ENCODE measurements at places on chromosomes 5 and 9.

- DNase-seq: no peak
Measured at GRCh38 chr5:159943326-159943725, 27.0 kb downstream of the ADRA1B start.

GRCh38 chr9:70488793-70489105 is 74.3 kb upstream of the KLF9 start:
- no peak for DNase-seq

- no peak for DNase-seq
Measured at GRCh38 chr9:136434580-136435169, 5.0 kb downstream of the INPP5E start.

DNA sequence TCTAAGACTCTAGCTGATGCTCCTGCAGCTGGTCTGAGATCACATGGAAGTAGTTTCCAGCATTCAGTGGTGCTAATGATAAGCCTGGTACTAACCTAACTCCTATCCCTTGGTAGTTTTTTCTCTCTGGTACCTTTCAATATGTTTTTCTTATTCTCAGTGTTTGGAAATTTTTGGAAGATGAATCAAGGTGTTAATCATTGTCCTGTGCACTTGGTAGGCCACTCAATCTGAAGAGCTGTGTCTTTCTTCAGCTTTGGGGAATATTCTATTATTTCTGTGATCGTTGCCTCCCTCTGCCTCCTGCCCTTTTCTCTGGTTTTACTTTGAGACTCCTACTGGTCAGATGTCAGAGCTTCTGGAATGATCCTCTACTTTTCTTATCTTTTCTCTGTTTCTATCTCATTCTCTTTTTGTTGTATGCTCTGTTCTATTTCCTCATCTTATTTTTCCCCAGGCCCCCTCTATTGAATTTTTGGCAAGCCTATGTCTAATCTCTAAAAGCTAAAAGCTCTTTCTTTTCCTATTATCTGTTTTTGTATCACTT is 136.8 kb downstream of the APBA1 start:
- no peak for DNase-seq

DNA sequence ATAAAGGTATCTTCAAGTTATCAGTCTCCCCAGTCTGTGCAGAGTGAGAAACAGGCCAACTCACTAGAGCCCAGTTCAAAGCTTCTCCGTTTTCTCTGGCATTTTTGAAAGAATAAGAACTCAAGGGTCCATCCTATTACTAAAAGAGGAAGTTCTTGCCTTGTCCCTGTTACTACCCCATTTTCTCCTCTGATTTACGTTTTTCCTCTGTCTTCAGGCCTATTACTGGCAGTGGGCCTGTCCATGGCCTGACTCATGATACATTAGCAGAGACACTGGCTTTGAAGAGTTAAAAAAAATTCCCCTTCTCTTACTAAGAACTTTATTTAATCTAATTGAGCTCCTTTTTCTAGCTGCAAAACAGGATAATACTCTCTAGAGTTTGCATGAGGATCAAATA is 624.0 kb upstream of the KLF4 start:
- peak; percentile 54 for DNase-seq

DNA sequence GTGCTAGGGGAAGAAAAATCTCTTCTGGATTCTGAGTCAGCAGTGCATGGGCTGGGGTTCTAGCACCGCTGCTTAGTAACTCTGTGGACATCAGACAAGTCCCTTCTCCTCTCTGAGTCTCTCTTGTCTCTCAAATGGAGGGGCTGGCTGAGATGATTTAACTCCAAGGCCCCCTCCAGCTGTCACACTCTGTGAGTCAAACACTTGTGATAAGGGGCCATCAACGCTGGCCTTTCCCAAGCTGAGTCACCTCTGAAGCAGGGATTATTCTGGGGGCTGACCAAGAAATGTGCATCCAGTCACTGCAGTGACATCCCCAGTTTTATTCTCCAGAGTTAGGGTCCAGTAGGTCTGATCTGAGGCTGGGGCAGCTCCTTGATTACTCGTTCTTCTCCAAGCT is 110.4 kb upstream of the ZNF462 start:
- no peak for DNase-seq

GRCh38 chr5:82793808-82794419 is 283.3 kb downstream of the TMEM167A start:
- DNase-seq: peak; percentile 17

- DNase-seq: no peak
Measured at GRCh38 chr9:83231039-83231438, 168.1 kb upstream of the RASEF start.

DNA sequence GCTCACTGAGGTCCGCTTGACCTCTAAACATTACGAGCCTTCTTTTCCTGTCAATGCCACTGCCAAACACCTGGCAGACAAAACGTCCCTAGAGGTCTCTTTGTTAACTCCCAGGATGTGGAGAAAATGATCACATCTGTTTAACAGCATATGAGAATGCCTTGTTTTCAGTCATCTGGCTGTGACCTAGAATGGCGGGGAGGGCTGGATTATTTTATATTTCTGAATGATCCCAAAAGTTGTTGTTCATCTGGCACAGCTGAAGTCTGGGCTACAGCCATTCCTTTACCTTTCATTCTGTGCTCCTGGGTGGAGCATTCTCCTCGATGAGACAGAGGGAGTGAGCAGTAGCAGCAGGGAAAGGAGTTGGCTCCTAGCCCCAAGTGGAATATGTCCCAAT is 138.2 kb downstream of the PRDM6 start:
- DNase-seq: no peak

- DNase-seq: no peak
Measured at GRCh38 chr9:93228030-93228429, 44.1 kb downstream of the WNK2 start.

GRCh38 chr5:65672796-65673195 is 48.0 kb downstream of the SHLD3 start:
- peak; percentile 71 for DNase-seq

GRCh38 chr9:32431940-32432555 is 47.6 kb downstream of the ACO1 start:
- peak; percentile 72 for DNase-seq

- DNase-seq: no peak
Measured at GRCh38 chr9:68780720-68781119, 75.7 kb downstream of the PIP5K1B start.

- DNase-seq: no peak
Measured at GRCh38 chr5:6394429-6395101, 16.2 kb upstream of the MED10 start.

GRCh38 chr9:14829204-14829603 is 81.0 kb downstream of the FREM1 start:
- DNase-seq: no peak

DNA sequence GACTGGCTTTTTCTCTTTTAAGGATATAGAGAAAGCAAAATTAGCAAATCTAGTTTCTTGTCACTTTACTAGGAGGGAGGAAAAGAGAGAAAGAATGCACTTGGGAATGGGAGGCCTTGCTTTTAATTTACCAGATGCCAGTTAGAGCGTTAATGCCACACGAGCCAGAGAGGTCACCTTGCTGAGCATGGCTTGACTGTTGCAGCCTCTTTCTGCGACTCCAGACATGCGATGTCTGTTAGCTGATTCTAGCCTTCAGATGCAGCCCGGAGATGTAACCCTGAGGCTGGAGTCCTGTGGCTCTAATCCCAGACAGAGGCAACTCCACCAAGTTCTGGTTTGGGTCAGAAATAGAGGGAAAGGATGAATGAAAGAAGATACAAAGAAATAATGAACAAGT is 152.5 kb downstream of the TRIO start:
- no peak for DNase-seq

GRCh38 chr9:88387036-88387551 is 1.1 kb upstream of the SPIN1 start:
- DNase-seq: no peak

- DNase-seq: peak; percentile 83
Measured at GRCh38 chr9:109817846-109818472, 38.0 kb downstream of the PALM2AKAP2 start.

GRCh38 chr5:124902097-124902821 is 155.8 kb upstream of the ZNF608 start:
- peak; percentile 91 for DNase-seq

DNA sequence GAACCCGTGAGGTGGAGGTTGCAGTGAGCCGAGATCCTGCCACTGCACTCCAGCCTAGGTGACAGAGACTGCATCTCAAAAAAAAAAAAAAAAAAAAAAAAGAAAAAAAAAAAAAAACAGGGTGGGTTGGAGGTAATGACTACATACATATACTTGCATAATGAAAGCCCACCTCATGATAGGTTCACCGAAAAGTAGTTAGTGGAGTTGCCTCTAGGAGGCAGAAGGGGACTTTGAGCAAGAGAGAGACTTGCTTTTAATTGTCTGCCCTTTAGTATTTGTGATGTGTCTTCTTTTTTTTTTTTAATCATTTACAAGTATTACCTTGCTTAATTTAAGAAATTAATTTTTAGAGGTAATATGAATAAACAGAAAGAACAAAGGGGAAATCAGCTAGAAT is 99.8 kb downstream of the PPARGC1B start:
- no peak for DNase-seq

GRCh38 chr9:89594811-89595550 is 9.8 kb upstream of the GADD45G start:
- DNase-seq: no peak

DNA sequence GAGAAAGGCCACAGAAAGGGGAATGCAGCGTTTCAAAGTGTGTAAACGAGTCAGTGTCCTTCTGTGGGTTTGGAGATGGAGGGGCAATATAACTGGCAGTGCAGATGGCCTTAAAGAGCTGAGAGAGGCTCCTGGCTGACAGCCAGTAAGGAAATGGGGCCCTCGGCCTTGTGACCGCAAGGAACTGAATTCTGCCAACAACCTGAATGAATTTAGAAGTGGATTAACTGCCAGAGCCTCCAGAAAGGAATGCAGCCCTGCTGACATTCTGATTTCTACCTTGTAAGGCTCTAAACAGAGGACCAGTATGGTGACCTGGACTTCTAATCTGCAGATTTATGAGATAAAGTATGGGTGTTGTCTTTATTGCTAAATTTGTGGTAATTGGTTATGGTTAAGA is 17.5 kb upstream of the NREP start:
- peak; percentile 49 for DNase-seq

DNA sequence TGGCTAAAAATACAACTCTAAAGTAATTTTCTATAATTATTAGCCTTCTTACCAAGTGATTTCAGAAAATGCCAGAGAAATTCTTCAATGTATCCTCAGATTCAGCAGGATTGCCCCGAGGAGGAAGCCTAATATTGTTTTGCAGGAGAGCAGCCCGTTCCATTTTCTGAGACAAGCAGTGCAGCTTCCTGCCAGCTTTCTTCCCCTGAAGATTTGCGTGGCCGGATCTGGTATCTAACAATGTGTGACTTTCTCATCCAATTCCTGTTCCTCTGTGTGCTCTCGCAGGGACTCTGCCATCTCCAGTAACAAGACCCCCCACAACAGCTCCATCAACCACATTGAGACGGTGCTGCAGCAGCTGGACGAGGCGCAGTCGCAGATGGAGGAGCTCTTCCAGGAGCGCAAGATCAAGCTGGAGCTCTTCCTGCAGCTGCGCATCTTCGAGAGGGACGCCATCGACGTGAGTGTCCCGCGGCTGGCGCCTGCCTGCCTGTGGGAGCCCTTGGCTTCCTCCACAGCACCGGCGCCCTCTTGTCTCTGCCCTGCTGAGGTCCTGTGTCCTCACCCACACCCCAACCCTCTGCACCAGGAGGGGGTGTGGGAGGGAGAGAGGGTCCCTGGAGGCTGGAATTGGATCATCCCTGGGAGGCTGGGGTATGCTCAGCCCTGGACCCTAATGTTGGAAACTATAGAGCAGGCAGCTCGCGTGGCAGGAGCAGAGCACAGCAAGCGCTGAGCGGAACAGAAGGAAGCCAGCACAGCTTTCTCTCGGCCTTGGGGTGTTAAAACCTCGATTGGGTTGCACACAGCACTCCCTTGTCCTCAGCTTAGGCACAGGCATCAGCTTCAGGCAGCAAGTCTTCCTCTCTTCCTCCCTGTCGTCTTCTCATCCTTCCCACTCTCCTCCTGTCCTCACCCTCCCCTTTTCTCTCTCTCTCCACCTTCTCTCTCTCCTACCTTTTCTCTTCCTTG is 216.2 kb downstream of the TRIO start:
- DNase-seq: no peak

GRCh38 chr5:157137691-157138090 is 5.0 kb downstream of the MED7 start:
- DNase-seq: peak; percentile 63

DNA sequence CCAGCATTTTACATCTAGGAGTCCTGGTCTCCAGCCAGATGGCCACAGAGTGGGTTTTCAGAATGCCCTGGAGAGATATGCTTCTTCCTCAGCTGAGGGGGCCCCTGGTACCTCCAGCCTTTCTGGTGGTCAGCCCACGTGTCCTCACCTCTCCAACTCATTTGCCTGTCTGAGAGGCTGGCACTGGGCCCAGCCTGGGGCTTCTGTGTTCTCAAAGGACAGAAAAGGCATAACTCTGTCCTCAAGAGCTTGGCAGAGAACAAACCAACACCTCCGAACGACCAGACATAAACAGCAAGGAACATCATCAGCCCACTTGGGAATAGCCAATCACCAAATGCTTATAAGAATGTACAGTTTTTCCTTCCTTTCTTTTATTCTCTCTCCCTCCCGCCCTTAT is 17.1 kb downstream of the ENG start:
- no peak for DNase-seq

GRCh38 chr5:28027851-28028250 is 989.5 kb upstream of the CDH9 start:
- no peak for DNase-seq

GRCh38 chr9:124618476-124618875 is 111.3 kb upstream of the NR5A1 start:
- no peak for DNase-seq

DNA sequence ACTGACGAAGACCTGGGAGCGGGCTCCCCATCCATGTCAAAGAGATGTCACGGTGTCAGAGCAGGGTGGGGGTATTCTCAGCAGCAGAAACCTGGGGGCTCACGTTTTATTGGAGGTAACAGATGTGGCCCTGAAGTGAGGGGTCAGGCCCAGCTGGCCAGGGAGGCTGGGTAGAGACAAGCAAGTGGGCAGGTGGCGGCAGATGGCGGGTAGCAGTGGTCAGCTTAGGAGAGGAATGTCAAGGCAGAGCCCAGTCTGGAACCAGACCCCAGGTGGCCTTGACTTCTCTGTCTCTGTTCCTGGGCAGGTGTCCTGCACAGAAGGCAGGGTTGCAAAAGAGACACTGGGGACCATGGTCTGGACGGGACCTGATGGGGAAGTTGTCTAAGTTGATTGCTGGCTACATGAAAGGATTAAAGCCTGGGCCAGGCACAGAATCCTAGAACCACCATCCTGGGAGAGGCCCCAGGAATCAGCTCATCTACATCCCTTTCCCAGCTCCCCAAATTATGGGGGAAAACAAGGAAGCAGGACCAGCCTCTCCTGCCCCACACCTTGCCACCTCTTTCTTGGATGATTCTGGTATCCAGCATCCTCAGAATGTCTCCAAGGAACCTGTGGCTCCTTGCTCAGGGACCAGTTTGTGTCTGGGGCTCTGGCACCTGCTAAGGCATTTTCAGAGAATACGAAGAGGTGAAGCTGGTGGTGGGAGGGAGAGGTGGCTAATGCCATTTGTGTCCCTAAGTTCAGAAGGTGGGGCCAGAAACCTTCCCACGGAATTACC is 72.5 kb downstream of the AMBP start:
- no peak for DNase-seq

DNA sequence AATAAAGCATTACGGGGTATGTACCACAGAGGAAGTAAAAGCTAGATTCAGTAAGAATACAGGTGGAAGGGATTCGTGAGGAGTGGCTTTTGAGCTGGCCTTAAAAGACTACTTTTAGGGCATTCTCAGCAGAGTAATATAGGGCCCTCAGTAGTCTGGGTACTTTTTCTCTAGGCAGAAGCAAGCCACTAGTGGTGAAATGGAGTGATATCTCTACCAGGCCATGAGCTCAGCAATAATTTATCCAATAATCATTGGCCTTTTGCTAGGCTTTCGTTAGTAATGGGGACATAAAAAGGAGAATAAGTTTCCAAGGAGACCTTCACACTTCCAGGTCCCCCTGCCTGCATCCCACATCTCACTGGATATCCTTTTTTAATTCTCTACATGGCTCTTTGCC is 1.7 kb downstream of the POLR3G start:
- DNase-seq: no peak

All from suppressor macrophage (primary cell).